Stimulated activated CD4-positive, alpha-beta T cell treated with anti-CD3 and anti-CD28 coated beads, Interleukin-12 subunit alpha, Interleukin-12 subunit beta, amount 100 ng/mL, for 24 hours (primary cell): ENCODE measurements at places on chromosomes 7 and 10.

DNA sequence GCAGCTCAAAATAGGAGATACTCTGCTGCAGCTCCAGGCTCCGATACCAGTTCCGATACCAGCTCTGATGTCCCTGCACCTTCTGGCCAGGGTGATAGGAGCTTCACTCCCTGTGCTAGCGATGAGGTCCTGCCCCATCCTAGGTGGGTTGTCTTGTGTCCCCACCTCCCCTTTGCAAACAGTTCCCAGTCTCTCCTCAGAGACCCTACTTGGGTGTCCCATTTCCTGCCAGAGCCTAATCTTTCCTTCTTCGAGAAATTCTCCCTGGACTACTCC lies 62.7 kb upstream of the NANOS1 start:
- no peak for DNase-seq

- DNase-seq = no peak
Observed at GRCh38 chr7:7426676-7427075, 109.0 kb downstream of the COL28A1 start.

- no peak for DNase-seq
Observed at GRCh38 chr10:110498087-110498981, 627 bp downstream of the DUSP5 start.

- no peak for DNase-seq
Observed at GRCh38 chr7:32335107-32335506, 155.1 kb downstream of the LSM5 start.

DNA sequence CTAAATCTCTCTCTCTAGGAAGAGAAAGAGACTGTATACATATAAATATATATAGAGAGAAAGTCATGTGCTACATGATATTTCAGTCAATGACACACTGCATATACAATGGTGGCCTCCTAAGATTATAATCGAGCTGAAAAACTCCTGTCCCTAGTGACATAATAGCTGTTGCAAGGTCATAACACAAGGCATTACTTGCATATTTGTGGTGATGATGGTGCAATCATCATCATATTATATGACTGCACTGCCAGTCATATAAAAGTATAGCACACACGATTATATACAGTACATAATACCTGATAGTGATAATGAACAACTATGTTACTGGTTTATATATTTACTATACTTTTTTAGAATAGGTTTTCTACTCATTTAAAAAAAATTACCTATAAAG lies 316.7 kb downstream of the FGFR2 start:
- DNase-seq = no peak

DNA sequence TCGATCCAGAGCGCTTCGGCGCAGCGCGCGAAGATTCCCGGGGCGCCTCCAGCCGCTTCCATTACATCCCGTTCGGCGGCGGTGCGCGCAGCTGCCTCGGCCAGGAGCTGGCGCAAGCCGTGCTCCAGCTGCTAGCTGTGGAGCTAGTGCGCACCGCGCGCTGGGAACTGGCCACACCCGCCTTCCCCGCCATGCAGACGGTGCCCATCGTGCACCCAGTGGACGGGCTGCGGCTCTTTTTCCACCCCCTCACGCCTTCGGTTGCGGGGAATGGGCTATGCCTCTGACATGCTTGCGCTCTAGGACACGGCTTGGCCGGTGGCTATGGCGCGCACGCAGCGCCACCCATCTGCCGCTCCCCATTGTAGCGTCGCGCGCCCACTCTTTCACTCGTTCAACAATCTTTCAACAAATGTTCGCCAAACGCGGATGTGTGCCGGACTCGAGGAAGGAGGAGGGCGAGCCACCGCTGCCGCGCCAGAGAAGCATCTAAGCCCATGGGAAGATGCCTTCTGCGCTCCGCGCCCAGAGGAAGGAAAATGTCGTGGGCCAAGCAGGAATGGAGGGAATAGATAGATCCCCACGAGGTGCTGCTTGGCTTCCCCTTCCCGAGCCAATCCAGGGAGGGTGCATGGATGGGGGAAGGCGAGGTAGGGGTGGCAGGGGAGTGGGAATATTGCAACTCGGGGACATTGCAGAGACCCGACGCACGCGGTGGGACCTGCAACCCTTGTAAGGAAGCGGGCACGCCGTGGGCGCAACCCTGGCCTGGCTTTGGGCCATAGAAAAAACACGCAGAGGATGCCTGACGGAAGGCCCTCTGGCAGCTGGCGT lies 5.1 kb upstream of the CYP26A1 start:
- DNase-seq = no peak
